ENCODE measurements at places on chromosomes 5 and 9.

GRCh38 chr9:33125461-33125860, 41.7 kb downstream of the B4GALT1 start:
- DNase-seq = no peak

- no peak for DNase-seq
Measured at GRCh38 chr5:56095579-56096102, 100.9 kb upstream of the IL6ST start.

GRCh38 chr5:158502686-158503085, 597.0 kb downstream of the EBF1 start:
- DNase-seq = no peak

GRCh38 chr9:113963017-113963620, 87.0 kb downstream of the ZNF618 start:
- no peak for DNase-seq
